ENCODE measurements at places on chromosomes 2 and 18. TPM values are rescaled to one million over a fixed set of nuclear protein-coding genes. Genes with fewer than 3 reads are reported as not detected.

DNA sequence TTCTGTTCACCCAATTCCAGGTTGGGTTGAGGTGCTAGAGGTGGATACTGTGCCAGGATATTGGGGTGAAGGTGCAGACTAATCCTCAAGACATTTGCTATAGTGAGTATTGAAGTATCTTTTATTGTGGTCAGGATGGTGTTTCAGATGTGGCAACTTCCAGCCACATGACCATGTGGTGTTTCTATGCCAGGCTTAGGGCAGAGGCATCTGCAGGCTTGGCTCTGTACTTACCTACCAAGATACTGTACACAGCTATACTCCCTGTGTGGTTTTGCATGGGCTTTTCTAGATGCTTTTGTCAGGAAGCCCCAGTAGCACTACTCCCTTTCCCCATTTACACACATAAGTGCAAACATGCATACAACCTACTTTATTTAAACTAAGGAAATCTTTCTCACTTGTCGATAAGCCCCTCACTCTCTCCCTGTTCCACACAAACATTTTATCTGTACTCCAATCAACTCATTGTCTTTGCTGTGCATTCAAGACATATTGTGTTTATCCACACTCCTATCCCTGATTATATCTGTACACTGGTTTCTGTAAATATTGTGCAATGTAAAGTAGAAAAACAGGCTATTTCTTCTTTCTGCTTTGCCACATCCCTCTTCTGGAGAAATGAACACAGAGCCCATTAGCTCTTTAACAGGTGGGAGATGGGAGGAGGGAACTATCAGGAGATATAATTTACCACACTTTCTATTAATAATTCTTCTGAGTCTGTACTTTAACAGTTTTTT, 12.3 kb downstream of the ARL6IP6 start:
- no peaks in the 10 kb centered on the region for H3K36me3 ChIP-seq
- no peak overlapping the region for H3K27ac ChIP-seq
- no peak overlapping the region for H3K4me3 ChIP-seq
- H3K4me1 ChIP-seq: peaks cover 24% of the 10 kb centered on the region

DNA sequence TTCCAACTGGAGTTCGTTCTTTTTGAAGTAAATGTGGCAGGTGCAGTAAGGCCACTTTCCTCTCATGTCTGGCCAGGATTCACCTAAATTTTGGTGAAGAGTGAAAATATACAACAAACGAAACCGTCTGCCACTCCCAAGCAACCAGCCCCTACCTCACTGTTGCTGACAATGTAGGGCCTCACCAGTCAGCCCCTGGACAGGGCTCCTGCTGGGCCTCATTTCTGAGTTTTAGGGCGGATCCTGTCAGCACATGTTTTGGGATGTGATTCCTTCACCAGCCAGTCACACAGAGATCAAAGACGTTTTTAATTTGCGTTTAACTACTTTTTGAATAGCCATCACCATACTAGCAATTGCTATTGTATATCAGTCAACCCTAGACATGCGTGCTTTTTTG, 185.0 kb downstream of the WDR7 start:
- H3K36me3 ChIP-seq: peaks cover 11% of the 10 kb centered on the region
- no peak overlapping the region for H3K4me3 ChIP-seq
- H3K4me1 ChIP-seq: no peaks in the 10 kb centered on the region
- no peak overlapping the region for H3K27ac ChIP-seq

- H3K4me1 ChIP-seq: no peaks in the 10 kb centered on the region
- H3K36me3 ChIP-seq: no peaks in the 10 kb centered on the region
- no peak overlapping the region for H3K4me3 ChIP-seq
- no peak for DNase-seq
- H3K27ac ChIP-seq: no peak overlapping the region
These were observed 29.1 kb upstream of the FAM98A start for GRCh38 chr2:33628031-33628827.

DNA sequence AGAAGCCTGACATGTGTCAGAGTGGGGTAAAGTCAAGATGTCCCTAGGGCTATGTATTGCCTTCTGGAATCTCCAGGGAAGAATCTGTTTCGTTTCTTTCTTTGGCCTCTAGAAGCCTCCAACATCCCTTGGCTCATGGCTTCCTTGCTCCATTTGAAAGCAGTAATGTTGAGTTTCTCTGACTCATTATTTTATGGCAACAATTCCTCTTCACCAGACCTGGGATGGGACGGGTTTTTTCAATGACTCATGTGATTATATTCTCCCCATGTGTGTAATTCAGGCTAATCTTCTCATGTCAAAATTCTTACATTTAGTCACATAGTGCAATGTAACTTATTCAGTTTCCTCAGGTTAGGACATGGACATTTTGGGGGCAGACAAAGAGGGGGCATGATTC, 1038.6 kb downstream of the CBLN2 start:
- H3K27me3 ChIP-seq: no peaks in the 10 kb centered on the region
- no peak overlapping the region for H3K27ac ChIP-seq
- H3K36me3 ChIP-seq: no peaks in the 10 kb centered on the region
- no peaks in the 10 kb centered on the region for H3K4me1 ChIP-seq
- no peak overlapping the region for H3K4me3 ChIP-seq
- DNase-seq: no peak

GRCh38 chr18:77935342-77935741, 685.7 kb downstream of the GALR1 start:
- H3K27me3 ChIP-seq: no peaks in the 10 kb centered on the region
- H3K4me3 ChIP-seq: no peak overlapping the region
- H3K4me1 ChIP-seq: no peaks in the 10 kb centered on the region
- no peaks in the 10 kb centered on the region for H3K36me3 ChIP-seq
- no peak overlapping the region for H3K27ac ChIP-seq
- DNase-seq: no peak

DNA sequence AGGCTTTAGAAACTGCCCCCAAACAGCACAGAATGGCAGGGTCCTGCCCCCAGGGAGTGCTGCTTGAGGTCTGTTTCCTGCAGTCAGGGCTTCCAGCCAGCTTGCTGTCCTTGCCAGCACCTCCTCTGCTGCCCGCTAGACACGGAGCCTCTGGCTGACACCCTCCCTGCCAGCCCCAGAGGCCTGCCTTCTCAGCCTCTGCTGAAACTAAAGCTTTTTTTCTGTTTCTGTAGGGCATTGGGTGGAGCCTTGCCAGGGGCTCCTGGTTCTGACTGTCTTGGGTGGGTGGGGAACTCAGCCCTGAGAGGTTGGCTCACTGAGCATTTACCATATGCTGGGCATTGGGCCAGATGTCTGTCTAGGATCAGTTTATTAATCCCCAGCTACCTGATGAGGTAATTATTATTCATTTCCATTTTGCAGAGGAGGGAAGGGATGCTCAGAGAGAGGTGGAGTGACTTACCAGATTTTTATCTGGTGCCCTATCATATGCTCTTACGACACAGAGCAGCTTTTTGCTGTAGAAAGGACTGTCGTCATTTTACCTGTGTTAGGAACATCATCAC, 35.4 kb downstream of the INPP4A start:
- H3K4me3 ChIP-seq: peak overlapping the region; percentile 21
- DNase-seq: peak; percentile 74
- H3K27ac ChIP-seq: peak overlapping the region; percentile 81
- H3K4me1 ChIP-seq: peaks cover 96% of the 10 kb centered on the region

SGPP2 gene
- total RNA-seq: 20.3 TPM

- no peaks in the 10 kb centered on the region for H3K4me1 ChIP-seq
- H3K36me3 ChIP-seq: no peaks in the 10 kb centered on the region
- H3K27ac ChIP-seq: no peak overlapping the region
- no peak for DNase-seq
- no peak overlapping the region for H3K4me3 ChIP-seq
These were observed 58.3 kb upstream of the RAPGEF4 start for GRCh38 chr2:172677363-172677762.

GRCh38 chr2:200351815-200352214, 45.3 kb downstream of the SPATS2L start:
- H3K4me3 ChIP-seq: no peak overlapping the region
- H3K4me1 ChIP-seq: no peaks in the 10 kb centered on the region
- H3K27me3 ChIP-seq: no peaks in the 10 kb centered on the region
- H3K36me3 ChIP-seq: peaks cover 1% of the 10 kb centered on the region
- H3K27ac ChIP-seq: no peak overlapping the region

DNA sequence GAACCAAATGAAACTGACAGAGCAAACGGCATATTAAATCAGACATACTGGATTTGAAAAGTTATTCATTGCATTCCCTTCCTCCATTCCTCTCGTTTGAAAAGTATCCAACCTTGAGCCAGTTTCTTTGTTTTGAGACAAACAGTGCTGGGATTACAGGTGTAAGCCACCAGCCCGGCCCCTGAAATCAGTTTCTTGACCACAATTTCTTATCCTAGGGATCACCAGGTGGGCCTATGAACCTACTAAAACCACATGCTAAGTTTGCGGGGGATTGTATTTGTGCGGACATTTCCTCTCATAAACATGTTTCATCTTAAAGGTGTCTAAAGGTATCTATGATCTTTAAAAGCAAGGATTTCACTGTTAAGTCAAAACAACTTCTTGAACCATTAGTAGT, 11.6 kb downstream of the PTPN2 start:
- DNase-seq: no peak
- no peak overlapping the region for H3K4me3 ChIP-seq
- H3K27me3 ChIP-seq: no peaks in the 10 kb centered on the region
- no peak overlapping the region for H3K27ac ChIP-seq

DNA sequence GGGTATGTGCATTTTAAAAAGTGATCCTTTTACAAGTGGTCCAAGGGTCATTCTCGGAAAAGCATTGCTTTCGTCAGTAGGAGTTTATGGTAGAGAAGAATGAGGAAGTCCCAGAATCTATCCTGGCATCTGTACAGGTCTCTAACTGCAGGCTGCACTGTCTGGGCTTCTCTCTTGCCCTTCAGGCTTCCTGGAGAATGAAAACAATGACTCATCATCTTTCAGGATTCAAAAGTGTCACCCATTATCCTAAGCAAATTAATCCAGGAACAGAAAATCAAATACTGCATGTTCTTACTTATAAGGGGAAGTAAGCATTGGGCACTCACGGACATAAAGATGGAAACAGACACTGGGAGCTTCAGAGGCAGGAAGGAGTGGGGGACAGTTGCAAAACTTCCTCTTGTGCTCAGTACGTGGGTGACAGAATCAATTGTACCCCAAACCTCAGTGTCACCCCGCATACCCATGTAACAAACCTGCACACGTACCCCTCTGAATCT, 60.2 kb upstream of the TXNDC2 start:
- H3K4me3 ChIP-seq: no peak overlapping the region
- no peaks in the 10 kb centered on the region for H3K36me3 ChIP-seq
- no peaks in the 10 kb centered on the region for H3K4me1 ChIP-seq
- no peak for DNase-seq

C2orf66 gene
- not detected for total RNA-seq

GRCh38 chr2:238135601-238136150, 2.8 kb upstream of the KLHL30 start:
- no peaks in the 10 kb centered on the region for H3K36me3 ChIP-seq
- no peaks in the 10 kb centered on the region for H3K27me3 ChIP-seq
- no peaks in the 10 kb centered on the region for H3K4me1 ChIP-seq
- H3K4me3 ChIP-seq: no peak overlapping the region
- no peak overlapping the region for H3K27ac ChIP-seq

HOXD12 gene
- total RNA-seq: not detected

GRCh38 chr18:33898427-33898826, 320.4 kb downstream of the ASXL3 start:
- H3K27ac ChIP-seq: no peak overlapping the region
- H3K27me3 ChIP-seq: no peaks in the 10 kb centered on the region
- H3K4me3 ChIP-seq: no peak overlapping the region
- no peaks in the 10 kb centered on the region for H3K36me3 ChIP-seq
- no peak for DNase-seq

TUBA3E gene
- total RNA-seq: not detected

DNA sequence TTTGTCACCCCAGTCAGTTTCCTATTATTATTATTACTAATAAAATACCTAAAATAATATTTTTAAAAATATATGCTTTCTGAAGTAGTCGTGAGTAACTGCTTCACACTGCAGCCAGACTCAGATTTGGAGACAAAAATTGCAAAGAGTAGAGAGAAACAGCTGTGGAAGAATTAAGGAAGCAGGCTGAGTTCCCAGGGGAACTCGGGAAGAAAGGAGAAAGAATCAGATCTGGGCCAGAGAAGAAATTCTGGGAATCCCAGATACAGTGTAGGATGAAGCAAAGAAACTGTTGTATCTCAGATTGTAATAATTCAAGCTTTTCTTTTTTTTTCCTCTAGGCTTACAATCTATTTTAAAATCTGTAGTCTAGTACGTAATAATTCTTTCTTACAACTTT, 182.3 kb downstream of the FTCDNL1 start:
- DNase-seq: no peak
- H3K27ac ChIP-seq: no peak overlapping the region
- H3K36me3 ChIP-seq: no peaks in the 10 kb centered on the region
- H3K27me3 ChIP-seq: no peaks in the 10 kb centered on the region
- H3K4me1 ChIP-seq: no peaks in the 10 kb centered on the region

GPR45 gene
- not detected for total RNA-seq

DNA sequence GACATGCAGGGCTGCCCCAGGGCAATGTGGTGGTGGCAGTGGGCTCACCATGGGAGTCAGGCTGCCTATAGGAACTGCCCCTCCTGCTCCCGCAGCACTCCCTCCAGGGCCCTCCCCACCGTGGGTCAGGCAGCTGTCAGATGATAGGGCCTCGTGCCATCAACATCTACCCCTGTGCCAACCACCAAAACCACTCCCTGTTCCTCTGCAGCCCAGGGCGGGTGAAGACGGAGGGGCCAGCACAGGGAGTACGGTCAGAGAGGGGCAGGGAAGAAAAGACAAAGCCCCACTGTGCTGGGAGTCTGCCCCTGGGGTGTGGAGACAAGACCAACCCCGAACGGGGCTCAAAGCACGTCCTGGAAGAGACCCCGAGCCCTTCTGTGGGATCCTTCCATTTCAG, 97.4 kb downstream of the TNS1 start:
- no peaks in the 10 kb centered on the region for H3K36me3 ChIP-seq
- peaks cover 18% of the 10 kb centered on the region for H3K27me3 ChIP-seq
- no peak for DNase-seq
- H3K4me1 ChIP-seq: no peaks in the 10 kb centered on the region

- no peak overlapping the region for H3K27ac ChIP-seq
- peaks cover 11% of the 10 kb centered on the region for H3K27me3 ChIP-seq
- no peaks in the 10 kb centered on the region for H3K36me3 ChIP-seq
- H3K4me1 ChIP-seq: no peaks in the 10 kb centered on the region
- H3K4me3 ChIP-seq: no peak overlapping the region
These were observed 19.0 kb downstream of the CROCC2 start for GRCh38 chr2:240925191-240925567.

DNA sequence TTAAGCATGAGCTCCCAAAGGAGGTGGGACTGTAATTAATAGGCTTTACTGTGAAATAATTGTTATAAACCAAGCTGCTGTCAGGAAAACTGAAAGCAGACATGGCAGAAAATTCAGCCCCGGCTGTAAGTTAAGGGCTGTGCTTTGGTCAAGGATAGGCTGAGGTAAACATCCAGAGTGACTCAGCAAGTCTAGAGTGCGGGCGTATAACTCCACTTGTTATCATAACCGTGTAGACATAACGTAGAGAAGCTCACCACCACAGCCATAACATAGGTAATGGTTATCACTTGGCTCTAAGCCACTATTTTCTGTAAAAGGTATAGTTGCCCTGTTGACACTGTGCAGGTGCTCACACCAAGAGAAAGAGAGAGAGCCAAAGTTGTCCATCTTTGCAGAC, 316.8 kb downstream of the DCDC2C start:
- no peaks in the 10 kb centered on the region for H3K36me3 ChIP-seq
- no peak overlapping the region for H3K4me3 ChIP-seq
- H3K4me1 ChIP-seq: no peaks in the 10 kb centered on the region
- DNase-seq: no peak
- H3K27me3 ChIP-seq: no peaks in the 10 kb centered on the region
- no peak overlapping the region for H3K27ac ChIP-seq

GRCh38 chr2:237072067-237072931, 13.4 kb upstream of the COPS8 start:
- H3K36me3 ChIP-seq: no peaks in the 10 kb centered on the region
- no peak overlapping the region for H3K27ac ChIP-seq
- no peaks in the 10 kb centered on the region for H3K27me3 ChIP-seq
- H3K4me3 ChIP-seq: no peak overlapping the region
- H3K4me1 ChIP-seq: no peaks in the 10 kb centered on the region
- peak; percentile 81 for DNase-seq

Measured in activated CD4-positive, alpha-beta memory T cell treated with anti-CD3 and anti-CD28 coated beads for 36 hours (primary cell).